ENCODE measurements at places on chromosomes 12 and 14.

GRCh38 chr12:132186857-132187620, 42.8 kb downstream of the NOC4L start:
- DNase-seq = no peak

DNA sequence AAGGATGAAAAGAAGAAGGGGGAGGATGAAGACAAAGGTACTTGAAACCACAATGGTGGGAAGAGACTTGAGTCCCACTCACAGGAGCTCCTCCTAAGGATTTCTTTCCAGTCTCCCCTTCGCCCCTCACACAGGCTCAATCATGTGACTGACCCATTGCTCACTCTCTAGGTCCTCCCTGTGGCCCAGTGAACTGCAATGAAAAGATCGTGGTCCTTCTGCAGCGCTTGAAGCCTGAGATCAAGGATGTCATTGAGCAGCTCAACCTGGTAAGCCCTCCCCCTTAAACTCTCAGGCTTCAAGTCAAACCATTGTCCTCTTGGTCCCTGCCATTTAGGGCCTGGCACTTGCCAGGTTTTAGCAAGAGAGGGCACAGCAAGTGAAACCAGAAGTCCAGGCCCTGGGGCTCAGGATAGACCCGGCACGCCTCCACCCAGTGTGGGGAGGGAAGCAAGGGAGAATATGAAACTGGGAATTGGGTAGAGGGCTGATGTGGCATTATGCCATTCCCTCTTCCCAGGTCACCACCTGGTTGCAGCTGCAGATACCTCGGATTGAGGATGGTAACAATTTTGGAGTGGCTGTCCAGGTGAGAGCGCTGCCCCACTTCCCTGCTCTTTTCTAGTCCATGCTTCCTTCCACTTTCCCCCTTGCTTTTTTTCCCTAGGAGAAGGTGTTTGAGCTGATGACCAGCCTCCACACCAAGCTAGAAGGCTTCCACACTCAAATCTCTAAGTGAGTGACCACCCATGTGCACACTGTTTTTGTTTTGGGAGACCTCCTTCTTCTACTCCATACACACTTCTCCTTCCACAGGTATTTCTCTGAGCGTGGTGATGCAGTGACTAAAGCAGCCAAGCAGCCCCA, 1.8 kb downstream of the PSME1 start:
- DNase-seq = no peak

DNA sequence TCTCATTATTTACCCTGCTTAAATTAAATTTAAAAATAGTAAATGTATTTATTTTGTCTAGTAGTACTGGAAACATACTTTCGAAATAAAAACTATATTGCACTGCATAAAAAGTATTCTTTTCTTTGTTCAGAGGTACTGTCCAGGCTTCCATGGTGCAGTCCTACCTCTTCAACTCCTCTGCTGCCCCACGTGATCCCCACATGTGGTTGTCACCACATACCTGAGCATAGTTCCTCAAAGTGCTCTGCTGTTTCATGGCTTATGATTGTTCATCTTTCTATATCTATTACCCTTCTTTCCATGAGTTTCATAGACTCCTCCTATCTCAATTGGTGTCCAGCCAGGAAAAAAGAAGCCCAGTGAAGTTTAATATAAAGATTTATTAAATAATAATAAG, 317.5 kb upstream of the OR4E1 start:
- DNase-seq = no peak

DNA sequence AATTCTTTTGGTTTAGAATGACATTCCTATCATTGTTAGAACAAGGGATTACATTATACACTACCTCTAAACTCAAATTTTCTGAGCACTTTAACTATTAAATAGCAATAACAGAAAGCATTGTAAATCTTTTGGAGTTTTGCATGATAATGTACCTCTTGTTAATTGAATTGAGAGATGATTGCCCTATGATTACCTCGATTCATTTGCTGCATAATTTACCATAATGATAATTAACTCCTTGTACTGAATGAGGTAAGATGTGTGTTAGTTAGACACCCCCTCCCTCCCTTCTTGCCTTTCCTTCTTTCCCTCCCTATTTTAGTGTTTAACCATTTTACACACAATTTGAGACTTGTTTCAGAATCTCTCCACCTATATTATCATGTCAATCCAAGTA, 469.2 kb downstream of the DIO2 start:
- no peak for DNase-seq

DNA sequence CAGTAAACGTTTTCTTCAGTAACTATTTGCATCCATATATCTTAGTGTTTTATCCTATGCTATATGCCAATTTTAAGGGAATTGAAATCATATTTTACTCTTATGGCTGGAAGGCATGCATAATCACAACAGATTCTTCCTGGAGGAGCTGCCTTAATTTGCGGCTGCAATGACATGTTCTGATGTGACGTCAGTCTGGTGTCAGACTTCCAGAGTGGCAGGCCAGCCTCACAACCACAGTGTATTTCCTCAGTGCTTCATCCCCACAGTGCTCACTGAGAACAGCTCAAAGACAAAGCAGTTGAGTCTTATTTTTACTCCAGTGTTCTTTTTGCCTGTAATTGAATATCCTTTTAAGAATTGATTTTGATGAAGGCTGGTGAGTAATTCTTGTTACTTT, 107.1 kb downstream of the PLEKHA5 start:
- peak; percentile 77 for DNase-seq

DNA sequence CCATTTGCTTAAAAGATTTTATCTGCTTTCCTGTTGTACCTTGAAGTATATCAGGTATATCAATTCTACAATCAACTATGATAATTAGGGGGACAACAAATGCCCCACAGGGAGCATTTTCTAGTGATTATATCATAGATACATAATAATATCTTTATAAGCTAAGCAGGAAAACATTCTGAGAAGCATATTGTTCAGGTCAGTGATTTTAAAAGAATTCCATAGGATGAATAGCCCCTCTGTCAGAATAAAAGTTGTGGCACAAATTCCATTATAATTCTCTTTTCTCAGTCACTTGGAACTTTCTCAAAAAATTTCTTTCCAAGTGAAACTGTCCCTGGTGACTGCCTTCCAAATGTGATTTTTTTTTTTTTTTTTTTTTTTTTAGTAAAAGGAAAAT, 32.9 kb upstream of the HMGA2 start:
- DNase-seq = no peak

DNA sequence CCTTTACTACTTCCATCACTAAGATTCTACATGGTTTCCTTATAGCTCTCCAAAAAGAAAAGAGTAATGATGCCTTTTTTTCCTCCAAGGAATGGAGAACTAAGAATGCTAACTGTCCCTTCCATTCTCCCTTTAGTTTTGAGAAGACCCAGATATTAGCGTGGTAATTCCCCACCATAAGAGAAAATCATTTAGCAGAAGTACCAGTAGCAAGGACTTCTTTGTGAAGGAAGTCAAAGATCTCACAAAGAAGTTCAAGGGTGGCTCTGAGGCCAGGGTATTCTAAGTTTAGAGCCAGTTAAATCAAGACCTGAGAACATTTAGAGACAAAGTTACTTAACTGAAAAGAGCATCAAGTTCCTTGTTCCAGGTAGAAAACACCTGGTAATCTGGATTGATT, 7.3 kb downstream of the USP15 start:
- DNase-seq = no peak

- no peak for DNase-seq
Observed at GRCh38 chr12:131131808-131132117, 178.1 kb downstream of the ADGRD1 start.

GRCh38 chr12:105214148-105214547, 21.8 kb downstream of the APPL2 start:
- DNase-seq = peak; percentile 49

DNA sequence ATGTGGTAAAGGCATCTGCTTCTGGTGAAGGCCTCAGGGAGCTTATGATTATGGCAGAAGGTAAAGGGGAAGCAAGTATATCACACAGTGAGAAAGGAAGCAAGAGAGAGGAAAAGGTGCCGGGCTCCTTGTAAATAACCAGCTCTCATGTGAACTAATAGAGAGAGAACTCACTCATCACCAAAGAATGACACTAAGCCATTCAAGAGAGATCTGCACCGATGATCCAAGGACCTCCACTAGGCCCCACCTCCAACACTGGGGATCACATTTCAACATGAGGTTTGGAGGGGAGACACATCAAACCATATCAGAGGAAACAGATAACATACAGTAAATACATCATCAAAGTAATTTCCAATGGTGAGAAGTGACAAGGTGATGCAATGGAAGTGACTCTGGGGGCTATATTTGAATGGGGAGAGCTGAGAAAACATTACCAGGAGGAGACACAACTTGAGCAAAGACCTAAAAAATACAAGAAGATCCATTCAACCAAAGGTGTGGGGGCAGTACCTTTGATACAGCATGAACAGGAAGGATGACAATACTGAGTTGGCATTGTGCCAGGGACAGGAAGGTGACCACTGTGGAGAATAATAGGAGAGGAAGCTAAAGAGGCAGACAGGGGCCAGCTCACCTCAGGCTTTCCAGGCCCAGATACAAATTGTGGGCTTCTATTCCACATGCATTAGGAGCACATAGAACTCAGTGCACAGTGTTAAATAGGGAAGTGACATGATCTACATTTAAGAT, 134.4 kb upstream of the GRIP1 start:
- DNase-seq = no peak

DNA sequence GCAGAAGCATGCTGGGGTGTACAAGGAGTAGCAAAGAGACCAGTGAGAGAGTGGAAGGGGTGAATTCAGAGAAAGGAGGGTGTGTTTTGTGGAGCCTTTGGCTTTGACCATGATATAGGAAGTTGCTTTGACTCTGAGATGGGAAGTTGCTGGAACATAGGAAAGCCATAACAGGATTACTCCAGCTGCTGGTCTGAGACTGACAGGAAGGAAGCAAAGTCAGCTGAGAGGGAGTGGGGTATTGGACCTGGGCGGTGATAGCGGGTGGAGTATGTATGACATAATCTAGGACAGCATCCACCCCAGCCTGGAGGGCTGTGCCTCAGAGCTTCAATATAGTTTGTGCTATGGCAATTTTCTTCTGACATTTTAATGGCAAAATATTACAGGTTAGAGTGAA, 324.4 kb downstream of the PDZRN4 start:
- no peak for DNase-seq

DNA sequence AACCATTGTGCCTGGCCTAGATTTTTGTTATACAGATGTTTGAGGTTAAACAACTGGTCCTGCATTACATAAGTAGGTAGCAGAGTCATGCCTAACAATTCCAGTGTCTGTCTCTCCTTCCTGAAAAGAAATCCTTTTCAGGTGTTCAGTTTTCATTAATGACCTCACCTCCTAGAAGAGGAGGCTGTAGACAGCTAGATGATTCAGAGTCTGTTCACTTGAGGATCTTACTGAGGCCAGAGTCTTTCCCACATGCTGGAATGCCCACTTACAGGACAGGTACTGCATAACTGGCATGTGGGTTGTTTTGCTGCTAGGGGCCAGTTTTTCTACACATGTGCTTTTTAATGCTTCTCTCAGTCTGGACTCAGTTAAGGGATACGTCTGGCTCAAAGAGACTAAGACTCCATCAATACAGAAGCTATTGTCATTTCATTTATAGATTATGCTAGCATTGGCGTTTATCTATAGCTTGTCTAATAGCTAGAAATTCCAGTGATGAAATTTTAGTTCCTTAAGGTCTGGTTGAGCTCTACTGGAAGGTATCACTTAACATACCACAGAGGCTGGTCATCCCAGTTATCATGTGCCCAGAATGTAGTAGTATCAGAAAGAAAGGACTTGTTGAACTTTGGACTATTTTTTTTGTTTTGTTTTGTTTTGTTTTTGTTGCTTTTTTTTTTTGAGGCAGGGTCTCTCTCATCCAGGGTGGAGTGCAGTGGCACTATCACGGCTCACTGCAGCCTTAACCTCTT, 206.4 kb downstream of the ERC1 start:
- DNase-seq = peak; percentile 60

DNA sequence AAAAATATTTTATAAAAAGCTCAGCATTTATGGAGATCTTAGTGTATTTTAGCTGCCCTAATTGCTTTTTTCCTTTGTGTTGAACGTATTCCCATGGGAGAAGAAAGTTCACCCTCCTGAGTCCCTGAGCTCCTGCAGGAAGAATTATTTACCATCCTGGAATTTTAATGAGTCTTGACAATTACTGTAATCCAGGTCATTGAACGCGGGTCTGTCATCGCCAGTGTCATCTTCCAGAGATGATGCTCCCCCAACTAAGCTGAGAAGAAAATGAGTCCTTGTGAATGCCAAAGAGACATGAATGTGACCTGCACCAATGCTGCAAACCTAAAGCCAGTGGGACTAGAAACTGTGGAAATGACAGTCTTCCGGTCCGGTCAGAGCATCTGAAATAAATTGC, 129.5 kb downstream of the FBXL14 start:
- DNase-seq = peak; percentile 46

DNA sequence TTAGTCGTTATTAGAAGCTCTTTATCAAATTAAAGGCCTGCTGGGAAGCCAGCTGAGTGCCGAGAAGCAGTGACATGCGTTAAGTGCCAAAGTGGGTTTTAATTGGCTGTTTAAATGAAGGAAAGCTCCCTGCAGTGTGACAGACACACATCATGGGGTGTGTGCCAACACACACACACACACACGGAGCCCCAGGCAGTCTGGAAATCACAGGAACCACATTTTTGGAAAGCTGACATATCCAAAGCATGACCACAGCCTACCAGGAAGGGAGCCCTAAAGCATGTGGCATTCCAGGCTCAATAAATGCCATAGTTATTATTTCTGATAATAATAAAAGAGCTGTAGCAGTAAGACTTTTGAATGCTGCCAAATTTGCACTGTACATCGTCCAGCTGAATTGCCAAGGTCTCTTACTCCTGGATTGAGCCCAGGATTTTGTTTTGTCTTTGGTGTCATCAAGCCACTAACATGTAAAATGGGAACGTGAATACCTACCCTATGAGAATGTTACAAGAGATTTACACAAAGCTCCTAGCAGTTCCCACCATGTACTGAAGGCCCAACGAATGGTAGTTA, 135.1 kb downstream of the TMEM30B start:
- DNase-seq = peak; percentile 94

DNA sequence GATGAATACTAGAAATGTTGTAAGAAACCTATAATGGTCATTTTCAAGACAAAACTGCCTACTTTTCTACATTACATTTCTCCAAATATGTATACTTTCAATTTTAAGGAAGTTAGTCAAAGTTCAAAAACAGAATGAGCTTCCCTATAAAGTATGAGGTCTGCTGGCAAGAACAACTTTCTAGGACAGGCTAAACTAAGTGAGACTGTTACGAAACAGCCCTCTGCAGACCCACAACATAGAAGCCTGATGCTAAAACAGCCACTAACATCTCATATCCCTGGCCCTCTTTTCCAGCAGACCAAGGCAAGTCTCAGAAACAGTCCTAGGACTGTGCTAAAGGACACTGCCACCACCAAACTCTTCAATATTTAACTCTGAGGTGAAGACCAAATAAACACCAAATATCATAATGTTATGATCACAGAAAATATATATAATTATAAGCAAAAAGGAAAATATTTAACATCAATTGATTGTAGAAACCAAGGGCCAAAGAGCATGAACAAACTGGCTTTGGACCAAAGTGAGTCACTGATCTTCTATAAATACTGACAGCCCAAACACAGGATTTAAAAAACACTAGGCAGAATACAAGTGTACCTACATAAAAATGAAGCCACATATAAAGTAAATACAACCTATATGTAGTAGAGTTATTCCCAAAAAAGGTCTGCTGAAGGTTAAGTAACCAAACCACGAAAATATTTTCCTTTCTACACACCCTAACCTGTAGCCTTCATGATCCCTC, 27.7 kb downstream of the PPP4R3A start:
- DNase-seq = peak; percentile 20

All from fibroblast of upper back skin (primary cell).